ENCODE measurements at places on chromosomes 6 and 20.

GRCh38 chr20:56181583-56181982 is 66.9 kb upstream of the MC3R start:
- DNase-seq: no peak

DNA sequence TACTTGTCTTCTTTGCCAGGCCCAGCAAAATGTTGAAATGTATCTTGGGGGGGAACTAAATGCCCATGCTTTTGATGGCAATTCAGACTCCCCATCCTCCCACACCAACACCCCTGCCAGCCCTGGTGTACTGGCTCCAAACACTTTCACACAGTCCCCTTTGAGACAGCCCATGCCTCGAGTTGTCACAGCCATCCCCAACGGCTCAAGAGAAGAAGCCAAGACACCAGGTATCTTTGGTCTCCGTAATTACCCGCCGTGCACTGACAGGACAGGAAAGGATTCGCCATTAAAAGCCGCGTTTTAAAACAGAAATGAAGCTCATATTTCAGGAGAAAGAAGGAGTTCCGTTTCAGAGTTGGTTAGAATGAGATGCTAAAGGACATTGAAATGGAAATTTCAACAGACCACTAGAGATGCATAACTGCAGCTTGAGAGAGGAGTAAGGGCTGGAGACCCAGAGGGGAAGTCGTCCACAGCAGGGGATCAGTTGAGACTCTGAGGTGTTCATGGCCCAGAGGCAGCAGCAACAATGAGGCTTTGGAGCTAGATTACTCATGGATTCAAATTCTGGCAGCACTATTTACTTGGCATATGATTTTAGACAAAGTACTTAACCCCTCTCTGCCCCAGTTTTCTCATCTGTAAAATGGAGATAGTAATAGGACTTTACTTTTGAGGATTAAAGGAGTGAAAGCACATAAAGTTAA is 63.5 kb upstream of the ADGRF1 start:
- no peak for DNase-seq

DNA sequence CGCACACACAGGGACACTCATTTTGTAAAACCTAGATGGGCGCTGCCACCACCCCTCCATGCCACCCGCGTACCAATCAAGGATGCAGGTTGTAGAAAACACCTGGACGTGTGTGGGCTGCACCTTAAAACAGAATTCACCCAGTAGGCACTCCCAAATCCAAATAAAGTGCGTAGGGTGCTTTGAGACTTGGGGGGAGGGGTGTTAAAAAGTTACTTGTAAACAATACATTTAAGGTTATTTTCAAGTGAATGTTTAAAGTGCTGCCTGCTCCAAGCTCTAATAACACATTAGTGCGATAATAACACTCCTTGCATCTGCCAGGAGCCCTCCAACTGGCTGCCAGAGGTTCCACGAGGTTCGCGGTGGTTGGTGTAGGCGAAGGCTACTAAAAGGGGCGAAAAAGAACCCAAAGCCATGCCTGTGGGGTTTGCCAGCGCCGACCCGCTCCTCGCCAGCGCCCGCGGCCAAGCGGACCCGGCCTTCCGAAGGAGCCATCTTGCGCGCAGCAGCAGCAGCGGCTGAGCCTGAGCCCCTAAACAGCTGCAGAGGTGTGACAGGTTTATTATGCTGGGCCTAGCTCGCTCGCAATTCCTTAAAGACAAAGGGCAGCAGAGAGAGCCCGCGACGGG is 11.5 kb downstream of the FOXC1 start:
- DNase-seq: no peak

DNA sequence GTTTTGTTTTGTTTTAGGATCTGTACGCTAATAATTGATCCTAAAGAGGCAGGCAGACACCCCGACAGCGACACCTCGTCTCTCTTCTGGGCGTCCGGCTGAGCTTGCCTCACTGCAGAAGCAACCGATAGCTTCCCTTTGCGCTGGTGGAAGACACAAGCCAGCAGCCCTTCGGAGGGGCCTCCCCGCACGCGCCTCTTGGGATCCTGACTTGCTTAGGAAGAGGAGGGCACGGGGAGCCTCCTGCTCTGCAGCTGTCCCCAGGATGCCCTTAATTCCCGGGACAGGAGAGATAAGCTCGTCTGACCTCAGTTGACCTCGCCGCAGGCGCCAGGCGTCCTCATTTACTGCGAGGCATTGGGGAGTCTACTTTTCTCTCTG is 94.0 kb downstream of the CD83 start:
- peak; percentile 51 for DNase-seq

DNA sequence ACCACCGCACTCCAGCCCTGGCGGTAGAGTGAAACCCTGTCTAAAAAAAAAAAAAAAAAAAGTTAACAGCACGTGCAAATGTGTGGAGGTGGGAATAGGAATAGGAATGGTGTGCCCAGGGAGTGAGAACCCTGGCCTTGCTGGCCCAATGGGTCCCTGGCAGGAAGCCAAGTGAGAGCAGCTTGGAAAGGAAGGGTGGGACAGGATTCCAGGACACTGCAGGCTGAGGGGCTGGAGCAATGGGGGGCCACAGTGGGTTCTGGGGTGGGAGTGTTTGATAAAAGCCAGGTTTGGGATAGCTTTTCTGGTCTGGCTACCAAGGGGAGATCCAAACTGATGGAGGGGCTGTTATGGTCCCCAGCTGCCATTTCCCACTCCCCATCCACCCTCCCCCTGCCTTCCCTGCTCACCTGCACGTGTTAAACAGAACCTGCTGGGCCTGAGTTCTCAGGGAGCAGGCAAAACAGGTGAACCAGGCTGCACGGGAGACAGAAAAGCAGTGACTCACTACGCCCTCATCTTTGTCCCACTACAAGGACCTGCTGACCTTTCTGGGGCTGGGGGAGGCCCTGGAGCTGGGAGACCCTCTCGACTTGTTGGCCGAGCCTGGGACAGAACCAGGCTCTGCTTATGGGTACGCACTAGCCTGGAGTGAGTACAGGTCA is 3.3 kb downstream of the SUN5 start:
- no peak for DNase-seq

DNA sequence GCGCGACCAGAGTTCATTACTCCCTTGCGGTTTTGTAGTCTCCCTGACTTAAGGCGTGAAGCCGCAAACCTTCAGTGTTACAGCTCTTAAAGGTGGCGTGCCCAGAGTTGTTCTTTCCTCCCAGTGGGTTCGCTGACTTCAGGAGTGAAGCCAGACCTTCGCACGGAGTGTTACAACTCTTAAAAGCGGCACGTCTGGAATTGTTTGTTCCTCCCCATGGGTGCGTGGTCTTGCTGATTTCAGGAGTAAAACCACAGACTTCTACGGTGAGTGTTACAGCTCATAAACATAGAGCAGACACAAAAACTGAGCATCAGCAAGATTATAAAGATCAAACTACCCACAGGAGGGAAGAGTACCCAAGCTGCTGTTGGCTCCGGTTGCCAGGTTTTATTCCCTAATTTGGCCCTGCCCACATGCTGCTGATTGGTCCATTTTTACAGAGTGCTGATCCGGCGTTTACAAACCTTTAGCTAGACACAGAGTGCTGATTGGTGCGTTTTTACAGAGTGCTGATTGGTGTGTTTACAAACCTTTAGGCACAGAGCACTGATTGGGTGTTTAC is 10.4 kb downstream of the TMEM14C start:
- no peak for DNase-seq

DNA sequence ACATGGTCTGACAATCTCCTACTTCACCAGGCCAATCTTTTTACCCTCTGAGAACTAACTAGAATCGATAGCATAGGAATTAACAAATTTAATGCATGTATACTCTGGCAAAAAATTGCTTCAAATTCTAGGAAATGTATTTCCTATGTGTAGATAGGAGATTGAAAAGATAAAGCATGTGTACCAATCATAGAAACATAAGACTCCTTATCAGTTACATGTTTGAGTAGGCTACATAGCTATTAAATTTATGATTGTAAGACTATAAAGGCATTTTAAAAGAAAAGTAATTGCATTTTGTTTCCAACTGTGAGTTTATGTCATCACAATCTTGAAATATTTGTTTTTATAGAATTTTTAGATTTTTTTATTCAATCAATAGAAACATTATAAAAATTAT is 196.6 kb upstream of the HEY2 start:
- no peak for DNase-seq

DNA sequence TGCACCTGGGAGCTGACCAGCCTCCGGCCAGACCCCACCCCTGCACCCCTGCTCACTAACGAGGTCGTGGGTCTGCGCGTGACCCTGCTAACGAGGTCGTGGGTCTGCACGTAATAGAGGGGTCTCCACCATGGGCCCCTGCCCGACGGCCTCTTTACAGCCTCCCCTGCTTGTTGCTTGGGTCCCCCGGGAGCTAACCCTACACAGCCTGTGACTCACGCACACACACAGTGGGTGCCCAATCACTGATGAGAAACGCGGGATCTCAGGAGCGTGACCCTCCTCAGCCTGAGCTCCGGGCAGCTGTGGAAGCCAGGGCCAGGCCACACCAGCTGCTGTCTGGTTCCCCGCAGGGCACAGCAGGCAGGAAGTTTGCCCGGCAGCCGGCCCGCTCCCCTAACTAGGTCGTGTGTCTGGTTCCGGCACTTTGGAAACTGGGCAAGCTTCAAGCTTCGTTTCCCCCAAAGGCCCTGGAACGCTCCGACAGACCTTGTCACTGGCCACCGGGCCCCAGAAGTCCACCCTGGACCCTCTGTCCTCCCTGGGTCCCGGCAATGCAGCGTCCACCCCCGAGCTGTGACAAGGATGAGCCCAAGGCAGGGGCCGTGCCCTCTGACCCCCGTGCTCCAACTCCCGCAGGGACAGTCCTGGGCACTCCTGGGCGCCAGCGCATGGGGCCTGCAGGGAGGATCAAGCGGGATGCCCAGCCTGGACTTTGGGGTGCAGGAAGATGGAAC is 767 bp downstream of the PTK6 start:
- DNase-seq: no peak

DNA sequence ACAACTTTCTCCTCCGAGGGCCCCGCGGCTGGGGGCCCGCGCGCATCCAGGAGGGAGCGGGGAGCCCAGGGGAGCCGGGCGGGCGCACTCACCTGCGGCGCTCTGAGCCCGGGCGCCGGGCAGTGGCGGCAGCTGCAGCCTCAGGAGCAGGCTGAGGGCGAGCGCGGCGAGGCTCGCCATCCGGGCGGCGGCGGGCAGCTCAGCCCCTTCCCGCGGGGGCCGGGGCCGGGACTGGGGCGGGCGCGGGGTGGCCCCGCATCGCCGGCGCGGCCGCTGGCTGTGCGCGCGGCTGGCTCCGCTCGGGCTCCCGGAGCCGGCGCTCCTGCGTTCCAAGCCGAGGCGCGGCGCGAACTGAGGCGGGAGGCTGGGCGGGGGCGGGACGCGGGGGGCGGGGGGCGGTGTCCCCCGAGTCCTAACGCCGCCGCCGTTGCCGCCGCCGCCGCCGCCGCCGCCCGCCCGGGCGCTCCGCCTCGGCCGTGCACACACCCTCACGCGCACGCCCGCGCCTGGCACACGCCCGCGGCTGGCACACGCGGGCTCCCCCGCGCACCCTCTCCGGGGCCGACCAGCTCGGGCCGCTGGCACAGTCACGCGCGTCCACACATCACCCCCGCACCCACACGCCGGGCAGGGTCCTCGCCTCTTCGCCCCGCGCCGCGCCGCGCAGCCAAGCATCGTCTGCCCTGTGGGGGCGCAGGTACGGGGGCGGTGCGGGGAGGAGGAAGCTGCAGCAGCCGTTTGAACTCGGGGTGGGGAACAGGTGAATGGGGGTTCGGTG is at the start of gene PTPRT:
TSS of gene PTPRT (minus strand) at position 353 of the 778 bp plus-strand sequence. CDS start at position 180, 173 bp downstream.
- DNase-seq: no peak

GRCh38 chr6:126631363-126631762 is 291.4 kb downstream of the CENPW start:
- DNase-seq: no peak

DNA sequence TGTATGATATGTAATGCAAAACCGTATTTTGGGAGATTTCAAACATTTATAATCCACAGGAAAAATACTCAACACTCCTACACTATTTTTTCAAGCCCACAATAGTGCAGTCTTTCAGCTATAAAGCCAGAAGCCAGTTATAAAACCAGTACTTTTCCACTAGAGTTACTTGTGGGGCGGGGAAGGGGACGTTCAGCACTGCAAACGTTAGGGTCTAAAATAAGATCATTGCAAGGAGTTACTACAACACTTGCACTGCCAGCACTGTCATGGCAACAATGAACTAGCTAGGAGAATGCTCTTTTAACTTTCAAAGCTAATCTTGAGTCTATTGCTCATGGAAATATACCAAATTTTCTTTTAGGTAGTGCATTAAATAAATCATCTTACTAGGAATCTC is 14.7 kb downstream of the SESN1 start:
- no peak for DNase-seq

DNA sequence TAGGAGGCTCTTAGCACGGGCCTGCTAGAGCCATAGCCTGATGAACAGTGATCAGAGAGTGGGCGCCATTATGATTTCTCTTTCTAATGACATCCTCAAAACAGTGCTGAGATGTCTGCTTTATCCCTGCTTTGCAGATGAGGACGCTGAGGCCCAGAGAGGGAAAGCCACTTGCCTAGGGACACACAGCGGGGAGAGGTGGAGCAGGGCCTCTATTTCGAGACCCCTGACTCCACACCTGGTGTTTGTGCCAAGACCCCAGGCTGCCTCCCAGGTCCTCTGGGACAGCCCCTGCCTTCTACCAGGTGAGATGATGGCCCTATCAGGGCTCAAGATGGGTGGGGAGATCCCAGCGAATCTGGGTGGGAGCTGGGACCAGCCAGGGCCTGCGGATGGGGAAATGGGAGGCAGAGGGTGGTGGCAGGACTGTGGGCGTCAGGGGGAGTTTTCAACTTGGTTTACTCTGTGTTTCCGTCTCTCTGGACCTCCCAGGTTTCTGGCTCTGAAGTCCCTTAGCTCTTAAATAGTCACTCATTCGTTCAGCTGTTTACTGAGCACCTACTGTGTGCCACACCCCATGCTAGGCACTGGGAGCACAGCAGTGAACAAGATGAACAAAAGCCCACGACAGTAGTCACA is 36.7 kb downstream of the SRC start:
- peak; percentile 63 for DNase-seq

GRCh38 chr6:89145091-89145955 is 532 bp upstream of the PM20D2 start:
- peak; percentile 56 for DNase-seq

DNA sequence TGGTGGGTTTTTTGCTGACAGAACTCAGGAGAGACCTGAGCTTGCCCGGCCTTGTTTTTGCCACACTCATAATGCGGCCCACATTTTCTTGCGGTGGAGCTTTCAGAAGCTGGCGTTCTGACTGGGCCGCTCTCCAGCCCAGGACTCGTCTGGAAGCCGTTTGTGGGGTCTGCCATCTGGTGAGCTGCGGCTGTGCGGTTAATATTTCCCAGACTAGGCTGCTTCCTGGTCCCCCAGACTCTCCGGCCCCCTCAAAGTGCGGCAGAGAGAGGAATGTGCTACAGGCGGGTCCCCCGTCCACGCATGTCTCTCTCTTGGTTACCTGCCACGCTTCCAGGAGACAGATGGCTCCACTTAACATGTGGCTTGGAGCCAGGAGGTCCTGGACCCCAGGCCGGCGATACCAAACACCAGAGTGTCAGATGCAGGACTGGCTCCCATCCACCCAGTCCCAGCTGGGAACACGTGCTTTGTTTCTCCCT is 128.9 kb upstream of the PMEPA1 start:
- DNase-seq: no peak

DNA sequence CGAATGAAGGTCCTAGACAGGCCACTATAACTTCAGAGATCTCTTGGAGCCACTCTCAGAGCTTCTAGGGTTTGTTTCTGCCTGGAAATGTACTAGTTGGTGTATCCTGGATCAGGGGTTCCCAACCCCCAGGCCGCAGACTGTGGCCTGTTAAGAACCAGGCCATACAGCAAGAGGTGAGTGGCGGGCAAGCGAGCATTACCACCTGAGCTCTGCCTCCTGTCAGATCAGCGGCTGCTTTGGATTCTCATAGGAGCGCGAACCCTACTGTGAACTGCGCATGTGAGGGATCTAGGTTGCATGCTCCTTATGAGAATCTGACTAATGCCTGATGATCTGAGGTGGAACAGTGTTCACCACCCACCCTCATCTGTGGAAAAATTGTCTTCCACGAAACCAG is 2.4 kb downstream of the BRPF3 start:
- DNase-seq: no peak

Measured in inflammatory macrophage treated with lipopolysaccharide for 4 hours (primary cell).